ENCODE measurements at places on chromosomes 11 and 22.

GRCh38 chr11:2927851-2928604, 1.2 kb downstream of the PHLDA2 start:
- DNase-seq, result no peak

GRCh38 chr11:880447-880846, 30.2 kb downstream of the CHID1 start:
- no peak for DNase-seq

DNA sequence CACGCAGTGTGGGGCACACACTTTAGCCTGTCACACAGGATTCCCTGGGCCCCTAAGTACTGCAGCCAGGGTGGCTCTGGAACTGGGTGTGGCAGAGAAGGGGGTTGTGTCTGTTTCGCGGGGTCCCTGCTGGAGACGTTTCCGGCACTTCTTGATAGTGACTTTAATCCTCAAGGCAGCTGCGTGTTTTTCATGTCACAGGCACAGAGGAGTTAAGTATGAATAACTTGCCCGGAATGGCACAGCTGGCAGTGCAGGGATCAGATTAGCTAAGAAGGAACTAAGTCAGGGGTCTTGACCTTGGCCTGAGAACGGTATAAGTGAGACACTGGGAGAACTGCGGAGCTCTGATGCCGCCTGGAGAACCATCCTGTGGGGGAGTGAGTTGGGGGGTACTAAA, 7.5 kb upstream of the KRTAP5-7 start:
- DNase-seq, result no peak

DNA sequence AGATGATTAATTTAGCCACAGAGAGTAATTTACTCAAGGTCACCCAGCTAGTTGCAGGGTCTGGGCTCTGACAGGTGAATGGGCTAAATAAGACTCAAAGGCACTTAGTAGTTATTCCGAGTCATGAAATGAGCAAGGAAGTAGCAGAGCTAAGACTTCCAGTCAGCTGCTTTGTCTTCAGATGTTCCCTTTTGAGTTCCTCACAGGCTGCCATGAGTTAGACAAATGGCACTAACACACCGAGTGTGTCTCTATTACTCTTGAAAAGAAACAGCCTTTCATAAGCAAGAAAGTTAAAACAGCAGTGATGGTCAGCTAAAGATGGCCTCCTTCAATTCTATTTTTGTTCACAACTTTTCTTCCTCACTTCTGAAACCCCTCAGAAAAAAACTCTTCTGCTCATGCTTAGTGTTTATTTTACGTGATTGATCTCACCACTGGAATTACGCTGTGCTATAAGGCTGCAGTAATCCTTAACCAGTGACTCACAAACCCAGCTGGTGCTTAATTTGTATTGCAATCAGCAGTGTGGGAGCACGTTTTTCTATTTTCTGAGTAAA, 389.1 kb downstream of the AASDHPPT start:
- DNase-seq, result no peak

DNA sequence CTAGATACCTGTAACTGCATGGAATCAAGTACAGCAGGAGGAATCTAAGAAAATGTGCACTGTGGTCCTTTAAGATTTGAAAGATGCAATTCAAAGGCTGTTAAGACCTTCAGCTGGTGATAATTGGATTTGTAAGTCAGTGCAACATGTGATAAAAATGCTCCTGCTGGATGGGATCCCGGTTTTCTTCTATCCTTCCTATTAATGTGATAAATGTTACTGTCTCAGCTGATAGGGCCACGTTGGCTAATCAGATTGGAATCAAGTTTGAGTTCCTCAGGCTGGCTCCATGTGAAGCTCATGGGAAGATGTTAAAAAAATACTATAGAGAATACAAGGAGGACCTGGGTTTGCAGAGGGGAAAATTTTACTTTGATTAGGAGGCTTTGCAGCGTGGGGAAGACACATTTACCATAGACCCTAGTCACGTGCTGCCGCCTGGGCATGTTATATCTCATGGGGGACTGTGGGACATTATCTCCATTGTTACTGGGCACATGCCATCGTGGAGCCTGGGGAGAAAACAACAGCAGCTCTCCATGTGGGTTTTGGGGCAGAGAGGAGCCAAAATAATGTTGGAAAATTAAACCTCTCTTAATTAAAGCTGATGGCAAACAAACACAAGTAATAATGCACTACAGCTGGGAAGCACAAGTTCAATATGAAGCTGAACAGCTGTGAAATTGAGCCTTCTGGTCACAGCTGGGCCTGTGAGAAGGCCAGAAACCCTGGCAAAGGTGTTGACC, 652.5 kb downstream of the NTM start:
- DNase-seq, result no peak

DNA sequence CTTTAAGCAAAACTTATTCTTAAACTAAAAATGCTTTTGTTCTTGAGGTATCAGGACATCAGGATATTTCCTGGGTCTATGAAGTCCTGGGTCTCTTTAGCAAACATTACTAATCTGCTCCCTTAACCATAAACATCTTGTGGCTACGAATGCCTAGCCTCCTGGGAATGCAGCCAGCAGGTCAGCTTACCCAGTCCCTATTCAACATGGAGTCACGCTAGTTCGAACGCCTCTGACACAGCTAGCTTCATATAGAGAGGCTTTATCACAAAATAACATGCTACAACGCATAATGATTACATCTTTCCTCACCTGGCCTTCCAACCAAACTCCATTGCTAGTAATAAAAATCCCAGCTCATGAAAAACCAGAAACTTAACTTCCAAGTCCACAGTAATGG, 17.5 kb upstream of the FIBIN start:
- no peak for DNase-seq

- DNase-seq, result no peak
Observed at GRCh38 chr11:3684129-3684818, 13.1 kb upstream of the CHRNA10 start.

DNA sequence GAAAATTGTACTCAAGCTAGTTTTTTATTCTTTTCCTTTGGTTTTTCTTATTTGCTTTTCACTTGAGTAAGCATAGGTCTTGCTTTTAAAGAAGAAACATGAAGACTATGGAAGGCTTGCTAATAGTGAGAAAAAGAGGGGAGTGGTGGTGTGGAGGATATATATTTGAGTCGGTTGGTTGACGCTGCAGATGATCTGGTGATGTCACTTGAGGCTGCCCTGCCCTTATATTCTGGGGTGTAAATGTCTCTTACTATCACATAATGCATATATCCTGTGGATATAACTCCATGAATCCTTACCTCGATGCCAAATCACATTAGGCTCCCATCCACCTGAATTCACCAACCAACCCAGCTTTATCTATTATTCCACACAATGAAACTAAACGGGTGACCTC, 2.9 kb downstream of the GRIA4 start:
- no peak for DNase-seq

GRCh38 chr11:19410032-19410431, 169.3 kb upstream of the E2F8 start:
- no peak for DNase-seq

GRCh38 chr11:1573903-1574237, 1.8 kb upstream of the DUSP8 start:
- DNase-seq, result no peak

DNA sequence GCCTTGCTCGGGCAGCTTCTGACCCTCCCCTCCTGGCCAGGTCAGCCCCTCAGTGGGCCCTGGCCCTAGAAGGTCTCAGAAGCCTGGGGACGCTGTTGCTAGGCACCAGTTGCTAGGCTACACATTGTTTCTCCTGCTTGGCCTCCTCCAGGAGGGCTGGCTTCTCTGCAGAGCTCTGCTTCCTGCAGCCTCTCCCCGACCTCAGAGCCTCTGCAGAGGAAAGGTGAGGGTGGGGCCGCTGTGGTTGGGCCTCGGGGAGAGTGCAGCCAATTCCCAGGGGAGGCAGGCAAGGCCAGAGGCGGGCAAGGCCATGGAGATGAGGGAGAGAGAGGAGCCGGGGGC, 27.6 kb upstream of the LRRC10B start:
- DNase-seq, result no peak

DNA sequence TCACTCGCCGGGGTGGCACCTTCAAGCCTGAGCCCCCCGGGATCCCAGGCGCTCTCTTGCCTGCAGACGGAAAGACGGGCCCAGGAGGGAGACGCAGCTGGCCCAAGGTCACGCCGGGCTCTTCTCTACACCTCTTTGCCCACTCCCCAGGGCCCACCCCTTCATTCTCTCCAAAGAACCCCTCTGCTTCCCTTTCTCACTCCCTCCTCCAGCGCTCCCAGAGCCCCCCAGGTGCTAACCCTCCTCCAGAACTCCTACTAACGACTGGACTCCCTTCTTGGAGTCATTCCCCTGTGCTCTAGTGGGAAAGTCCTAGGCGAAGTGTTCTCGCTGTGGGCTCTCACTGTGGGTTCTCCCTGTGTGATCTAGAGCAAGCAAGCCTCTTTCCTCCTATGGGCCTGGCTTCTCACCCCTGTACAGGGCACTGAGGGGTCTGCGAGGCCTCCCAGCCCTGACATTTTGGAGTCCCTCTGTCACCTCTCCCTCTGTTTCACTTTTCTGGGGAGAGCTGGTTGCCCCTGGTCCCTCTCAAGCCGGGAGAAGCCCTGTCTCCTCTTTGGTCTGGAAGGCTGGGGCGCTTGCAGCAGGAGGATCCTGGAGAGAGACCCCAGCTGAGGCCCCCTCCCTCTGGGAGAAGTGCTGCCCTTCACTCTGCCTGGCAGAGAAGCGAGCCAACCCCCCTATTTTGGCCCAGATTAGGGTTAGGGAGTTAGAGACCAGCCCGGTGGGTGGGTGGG, 858 bp downstream of the OAF start:
- no peak for DNase-seq

DNA sequence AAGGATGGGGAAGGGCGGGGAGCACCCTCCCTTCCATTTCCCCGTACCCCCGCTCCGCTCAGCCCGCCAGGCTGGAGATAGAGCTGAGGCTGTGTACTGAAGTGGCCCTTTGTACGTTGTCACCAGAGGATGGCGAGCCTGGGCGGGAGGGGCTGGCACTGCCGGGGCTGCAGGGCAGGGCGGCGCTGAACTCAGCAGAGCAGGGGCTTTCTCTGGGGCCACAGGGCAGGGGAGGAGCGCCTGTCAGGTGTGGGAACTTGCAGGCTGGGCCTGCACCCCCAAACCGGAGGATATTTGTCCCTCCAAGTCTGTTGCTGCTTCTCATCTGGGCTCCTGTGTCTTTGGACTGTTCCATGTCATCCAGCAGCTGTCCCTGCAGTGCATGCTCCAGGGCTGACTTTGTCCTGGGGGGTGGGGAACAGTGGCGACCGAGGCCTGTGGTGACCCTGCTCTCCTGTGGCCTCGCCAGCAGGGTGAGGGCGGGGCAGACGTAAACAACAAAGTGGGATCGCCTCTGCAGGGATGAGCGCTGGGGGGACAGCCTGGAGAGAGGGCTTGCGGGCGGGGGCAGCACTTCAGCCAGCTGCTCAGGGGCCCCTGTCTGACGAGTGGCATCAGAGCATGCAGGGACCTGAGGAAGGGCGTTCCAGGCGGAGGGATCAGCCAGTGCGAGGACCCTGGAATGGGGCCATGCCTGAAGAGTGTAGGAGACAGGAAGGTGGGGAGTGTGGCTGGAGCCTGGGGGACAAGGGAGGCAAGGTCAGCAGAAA, 13.1 kb downstream of the MGAT3 start:
- DNase-seq, result no peak

DNA sequence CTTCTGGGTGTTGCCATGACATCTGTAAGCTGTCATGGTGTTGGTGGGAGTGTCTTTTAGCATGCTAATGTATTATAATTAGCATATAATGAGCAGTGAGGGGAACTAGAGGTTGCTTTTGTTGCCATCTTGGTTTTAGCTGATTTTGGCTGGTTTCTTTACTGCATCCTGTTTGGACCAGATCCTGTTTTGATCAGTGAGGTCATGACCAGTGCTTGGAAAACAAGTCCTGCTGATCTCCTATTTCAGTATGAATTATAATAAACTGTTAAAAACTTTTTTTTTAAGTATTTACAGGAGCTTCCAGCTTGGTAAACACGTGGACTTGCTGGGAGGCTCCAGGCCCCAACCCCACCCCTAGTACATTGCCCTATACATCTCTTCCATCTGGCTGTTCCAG, 30.5 kb upstream of the P4HA3 start:
- no peak for DNase-seq

DNA sequence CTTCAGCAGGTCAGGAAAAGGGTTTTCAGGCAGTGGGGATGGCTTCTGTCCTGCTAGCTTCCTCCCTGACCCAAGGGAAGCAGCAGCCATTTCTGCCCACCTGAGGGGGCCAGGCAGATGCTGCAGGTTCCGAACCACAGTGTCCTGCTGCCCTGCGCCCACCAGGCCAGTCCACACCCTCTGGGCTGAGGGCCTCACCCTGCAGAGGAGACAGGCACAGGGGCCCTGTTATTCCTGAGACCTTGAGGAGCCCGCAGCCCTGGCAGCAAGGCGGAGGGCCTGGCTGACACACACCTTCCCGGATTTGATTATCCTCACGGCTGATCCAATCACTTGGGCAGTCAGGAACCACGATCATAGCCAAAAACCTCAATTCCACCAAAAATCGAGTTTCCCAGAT, 725.8 kb downstream of the BRD1 start:
- DNase-seq, result no peak

DNA sequence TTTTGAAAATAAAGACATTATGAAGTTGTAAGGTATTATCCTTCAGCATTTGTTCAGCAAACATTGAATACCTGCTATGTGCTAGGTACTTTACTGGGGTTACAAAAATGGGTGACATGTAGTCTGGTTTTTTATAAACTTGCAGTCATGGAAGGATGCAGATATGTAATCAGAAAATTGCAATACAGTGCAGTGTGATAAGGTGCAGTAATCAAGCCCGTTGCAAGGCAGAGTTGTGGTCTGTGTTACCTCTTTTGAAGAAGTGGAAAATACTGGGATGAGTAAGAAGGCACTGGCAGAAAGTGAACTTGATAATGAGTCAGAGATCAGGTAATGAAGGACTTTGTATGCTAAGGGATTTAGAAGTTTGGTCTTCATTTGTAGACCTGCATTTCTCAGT, 8.1 kb downstream of the FBXO7 start:
- DNase-seq, result no peak

DNA sequence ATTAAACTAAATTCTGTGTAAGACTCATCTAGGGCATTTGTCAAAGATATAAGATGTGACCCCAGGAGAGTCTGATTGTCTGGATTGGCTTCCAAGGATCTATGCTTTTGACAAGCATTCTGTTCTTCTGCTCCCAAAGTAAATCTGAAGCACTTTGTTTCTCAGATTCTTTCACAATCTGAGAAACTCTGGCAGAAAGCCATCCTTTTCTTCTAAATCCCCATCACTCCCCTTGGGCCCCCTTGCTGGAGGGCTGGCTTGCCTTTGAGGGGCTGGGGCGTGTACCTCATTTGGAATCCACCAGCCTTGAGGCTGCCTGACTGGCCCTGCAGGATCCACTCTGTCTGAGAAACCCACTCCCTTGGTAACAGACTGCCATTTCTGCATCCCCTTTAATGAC, 173.5 kb upstream of the CTSC start:
- DNase-seq, result no peak

GRCh38 chr11:19511413-19512183, 201.0 kb upstream of the NAV2 start:
- no peak for DNase-seq

- DNase-seq, result peak; percentile 85
Observed at GRCh38 chr11:819943-820649, 1.4 kb downstream of the PNPLA2 start.

- DNase-seq, result no peak
Observed at GRCh38 chr11:17967661-17968060, 45.2 kb downstream of the SERGEF start.

GRCh38 chr22:42397332-42398249, 34.6 kb downstream of the NFAM1 start:
- DNase-seq, result no peak
